Stimulated activated CD8-positive, alpha-beta memory T cell treated with anti-CD3 and anti-CD28 coated beads, Interleukin-4, amount 100 ng/mL, for 48 hours (primary cell): ENCODE measurements at places on chromosomes 7 and 10.

GRCh38 chr10:78853864-78854263 lies 214.9 kb upstream of the ZMIZ1 start:
- DNase-seq, result no peak

DNA sequence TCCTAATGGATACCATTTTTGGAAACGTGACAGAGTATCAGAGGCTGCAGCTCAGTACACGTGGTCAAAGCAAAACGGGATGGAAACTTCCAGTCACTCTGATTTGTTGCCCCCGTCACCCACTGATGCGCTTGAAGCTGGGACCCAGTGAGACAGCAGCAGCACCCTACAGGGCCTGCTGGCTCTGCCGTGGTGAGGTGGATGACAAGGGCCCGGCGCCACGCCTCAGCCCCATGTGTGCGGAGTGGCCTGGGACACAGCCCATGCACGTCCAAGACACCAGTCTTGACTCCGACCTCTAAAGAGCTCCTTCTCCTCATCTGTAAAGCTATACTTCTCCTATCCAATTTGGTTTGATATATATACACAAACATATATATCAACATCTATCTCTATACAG lies 39.0 kb downstream of the CLEC2L start:
- no peak for DNase-seq

DNA sequence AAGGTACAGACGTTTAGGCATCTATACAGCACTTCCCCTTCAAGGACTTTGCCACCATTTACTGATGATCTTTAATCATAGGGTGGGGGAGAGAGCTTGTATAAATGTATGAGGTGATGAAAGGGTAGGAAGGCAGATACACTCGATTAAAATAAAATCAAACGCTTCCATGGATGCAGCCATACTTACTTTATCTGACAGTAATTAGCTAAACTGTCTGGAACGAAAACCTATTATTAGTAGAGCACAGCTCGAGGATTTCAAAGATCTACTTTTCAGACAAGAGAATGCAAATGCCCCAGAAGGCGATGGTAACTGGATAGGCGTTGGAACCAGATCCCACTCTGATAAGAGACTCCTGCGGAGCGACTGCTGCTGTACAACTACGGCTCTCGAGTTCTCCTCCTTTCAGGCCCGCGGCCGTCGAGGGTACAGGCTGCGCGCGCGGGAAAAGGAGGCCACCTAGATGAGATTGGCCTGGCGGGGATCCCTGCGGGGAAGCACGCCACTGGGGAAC lies 3.1 kb upstream of the NKX2-3 start:
- DNase-seq, result no peak

- DNase-seq, result no peak
Measured at GRCh38 chr10:18136073-18136791, 4.0 kb upstream of the CACNB2 start.

- no peak for DNase-seq
Measured at GRCh38 chr7:151430391-151431205, 9.3 kb downstream of the CRYGN start.

- DNase-seq, result peak; percentile 53
Measured at GRCh38 chr10:78045237-78045636, 11.6 kb downstream of the RPS24 start.

DNA sequence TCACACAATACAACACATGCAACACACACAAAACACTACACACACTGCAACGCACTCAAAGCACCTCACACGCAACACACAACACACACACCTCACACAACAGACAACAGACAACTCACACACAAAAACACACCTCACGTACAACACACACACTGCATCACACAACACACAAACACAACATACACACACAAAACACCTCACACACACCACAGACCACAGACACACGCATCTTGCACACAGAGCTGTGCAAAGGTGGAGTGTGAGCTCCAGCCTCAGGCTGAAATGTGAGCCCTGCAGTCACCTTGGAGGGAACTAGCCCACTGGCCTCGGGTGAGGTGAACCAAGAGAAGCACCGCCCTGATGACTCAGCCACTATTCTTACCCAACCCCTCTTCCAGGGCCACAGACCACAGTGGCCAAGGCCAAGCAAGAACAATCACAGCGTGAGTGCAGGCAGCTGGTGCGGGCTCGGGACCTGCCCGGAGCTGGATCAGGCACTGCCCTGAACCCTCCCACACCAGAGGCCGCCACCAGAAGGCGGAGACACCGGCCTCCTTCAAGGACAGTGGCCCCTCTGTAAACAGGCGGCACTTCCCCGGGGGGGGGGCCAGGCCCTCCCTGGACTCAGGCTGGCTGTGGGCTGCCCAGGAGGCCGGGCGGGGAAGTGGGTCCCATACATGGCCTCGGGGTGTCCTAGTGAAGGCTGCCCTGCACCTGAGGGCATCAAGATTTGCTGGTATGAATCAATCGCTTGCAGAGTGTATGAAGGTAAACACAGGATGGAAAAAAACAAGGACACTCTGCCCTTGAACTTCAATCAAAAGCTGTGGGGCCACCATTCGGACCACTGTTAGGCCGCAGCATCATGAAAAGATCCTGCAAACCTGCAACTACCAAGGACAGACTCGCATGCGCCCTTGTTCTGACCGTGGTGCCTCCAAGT lies 106.7 kb downstream of the TNS3 start:
- peak; percentile 43 for DNase-seq

DNA sequence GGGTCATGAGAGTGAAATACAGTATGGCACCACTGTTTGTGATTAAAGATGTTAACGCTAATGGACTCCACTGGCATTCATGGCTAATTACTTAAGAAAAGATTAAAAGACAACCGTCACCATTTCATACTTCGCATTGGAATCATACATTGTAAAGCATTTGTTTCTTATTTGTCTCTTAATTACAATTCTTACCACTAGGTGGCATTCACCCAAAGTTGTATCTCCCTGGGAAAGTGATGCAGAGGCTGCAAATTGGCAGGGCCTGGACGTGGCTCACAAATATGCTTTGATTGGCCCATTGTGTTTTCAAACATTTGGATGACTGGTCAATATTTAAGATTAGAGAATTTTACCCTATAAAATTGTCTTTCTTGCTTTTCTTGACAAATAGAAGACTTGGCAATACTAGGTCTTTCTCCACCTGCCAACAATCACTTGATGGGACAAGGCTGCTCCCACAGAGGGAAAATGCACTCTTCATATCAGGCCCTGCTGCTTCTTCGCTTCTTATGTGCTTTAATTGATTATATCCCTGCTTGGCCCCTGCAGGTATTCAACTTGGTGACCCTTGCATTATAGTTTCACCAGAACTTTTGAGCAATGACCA lies 72.1 kb upstream of the STARD3NL start:
- no peak for DNase-seq

GRCh38 chr10:122181041-122181732 lies 89.9 kb upstream of the BTBD16 start:
- no peak for DNase-seq

DNA sequence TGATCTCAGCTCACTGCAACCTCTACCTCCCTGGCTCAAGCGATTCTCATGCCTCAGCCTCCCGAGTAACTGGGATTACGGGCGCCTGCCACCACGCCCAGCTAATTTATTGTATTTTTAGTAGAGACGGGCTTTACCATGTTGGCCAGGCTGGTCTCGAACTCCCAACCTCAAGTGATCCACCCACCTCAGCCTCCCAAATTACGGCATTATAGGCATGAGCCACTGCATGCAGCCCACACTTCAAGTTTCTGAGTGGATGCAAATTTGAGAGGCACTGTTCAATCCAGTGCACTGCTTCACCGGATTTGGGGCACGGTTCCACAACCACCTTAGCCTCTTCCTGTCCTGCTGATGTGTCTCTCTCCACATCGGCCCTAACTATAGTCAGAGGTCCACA lies 16.5 kb downstream of the CNPY1 start:
- no peak for DNase-seq
